Type B pancreatic cell (in vitro differentiated cells): ENCODE measurements at places on chromosomes 1 and 21.

DNA sequence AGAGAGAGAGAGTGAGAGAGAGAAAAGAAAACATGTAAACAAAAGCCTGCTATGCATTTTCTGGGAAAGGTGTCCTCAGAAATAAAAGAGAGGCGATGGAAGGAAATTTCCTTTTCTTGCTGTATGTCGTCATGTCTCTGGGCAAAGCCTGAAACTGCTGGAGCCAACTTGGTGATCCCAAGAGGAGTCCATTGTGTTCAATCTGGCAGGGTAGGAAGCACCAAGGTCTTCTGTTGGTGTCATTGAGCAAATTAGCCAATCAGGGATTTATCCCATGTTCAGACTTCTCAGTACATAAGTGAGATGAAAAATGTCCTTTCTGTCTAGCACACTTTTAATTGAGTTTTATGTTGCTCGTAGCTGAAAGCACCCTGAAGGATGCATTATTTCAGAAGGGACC, 260.0 kb upstream of the KAZN start:
- DNase-seq, result no peak

GRCh38 chr1:109927911-109928321, 17.3 kb downstream of the CSF1 start:
- DNase-seq, result no peak

DNA sequence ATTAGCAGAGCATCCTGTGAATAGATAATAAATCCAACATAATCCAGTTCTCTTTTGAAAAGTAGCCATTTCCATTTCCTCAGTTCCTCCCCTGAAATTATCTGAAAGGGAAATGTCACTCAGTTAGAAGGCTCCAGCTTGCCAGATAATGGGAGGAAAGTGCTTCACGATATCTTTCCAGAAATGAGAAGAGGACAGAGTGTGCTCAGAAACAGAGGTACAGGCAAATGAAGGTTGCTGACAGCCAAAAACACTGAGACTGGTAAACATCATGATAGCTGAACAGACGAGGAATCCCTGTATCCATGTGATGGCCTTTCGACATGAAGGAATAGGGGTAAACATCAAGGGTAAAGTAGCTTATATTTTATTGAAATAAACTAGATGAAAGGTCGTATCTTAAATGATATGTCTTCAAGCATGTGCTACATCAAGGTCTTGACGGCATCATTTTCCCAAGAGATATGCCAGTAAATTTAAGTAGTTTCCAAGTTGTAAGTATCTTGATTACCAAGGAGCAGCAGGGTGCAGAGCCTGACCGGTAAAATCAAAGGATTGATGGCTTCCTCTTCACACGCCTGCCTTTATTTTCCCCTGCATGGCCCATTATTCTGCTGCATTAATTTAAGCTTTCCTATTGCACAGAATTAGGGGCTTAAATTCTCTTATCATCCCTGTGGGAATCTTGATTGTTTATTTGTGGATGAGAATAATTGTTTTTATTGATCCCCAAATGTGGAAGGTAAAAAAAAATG, 244.3 kb upstream of the ST6GALNAC5 start:
- DNase-seq, result no peak

DNA sequence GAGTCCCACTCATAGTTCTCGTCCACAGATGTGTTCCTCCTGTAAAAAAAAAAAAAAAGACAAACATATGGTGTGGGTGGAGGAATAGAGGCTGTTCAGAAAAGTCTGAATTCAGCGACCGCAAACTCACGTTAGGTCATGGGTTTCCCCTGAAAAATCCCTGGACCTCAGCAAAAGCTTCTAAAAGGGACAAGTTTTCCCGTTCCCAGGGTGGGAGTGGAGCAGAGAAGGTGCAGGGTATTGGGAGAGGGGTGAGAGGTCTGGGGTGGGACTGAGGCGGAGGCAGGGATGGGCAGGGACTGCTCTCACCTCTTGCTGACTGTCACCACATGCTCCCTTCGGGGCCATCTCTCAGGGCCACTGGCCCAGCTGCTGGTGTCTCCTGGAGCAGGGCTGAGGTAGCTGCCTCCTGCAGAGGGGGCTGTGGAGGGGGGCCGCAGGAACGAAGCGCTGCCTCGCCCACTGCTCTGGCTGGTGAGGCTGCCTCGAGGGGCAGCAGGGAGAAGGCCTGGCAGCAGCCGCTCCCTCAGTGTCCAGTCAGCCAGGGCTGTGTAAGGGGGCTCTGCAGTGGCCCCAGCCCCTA, 2.6 kb upstream of the TAGLN2 start:
- no peak for DNase-seq

GRCh38 chr1:43600033-43601020, 49.6 kb upstream of the KDM4A start:
- DNase-seq, result no peak

GRCh38 chr1:68808351-68808750, 311.5 kb upstream of the DEPDC1 start:
- no peak for DNase-seq

- DNase-seq, result no peak
Measured at GRCh38 chr1:183686229-183686628, 33.1 kb upstream of the APOBEC4 start.

GRCh38 chr1:228830954-228831481, 95.7 kb downstream of the RHOU start:
- no peak for DNase-seq

DNA sequence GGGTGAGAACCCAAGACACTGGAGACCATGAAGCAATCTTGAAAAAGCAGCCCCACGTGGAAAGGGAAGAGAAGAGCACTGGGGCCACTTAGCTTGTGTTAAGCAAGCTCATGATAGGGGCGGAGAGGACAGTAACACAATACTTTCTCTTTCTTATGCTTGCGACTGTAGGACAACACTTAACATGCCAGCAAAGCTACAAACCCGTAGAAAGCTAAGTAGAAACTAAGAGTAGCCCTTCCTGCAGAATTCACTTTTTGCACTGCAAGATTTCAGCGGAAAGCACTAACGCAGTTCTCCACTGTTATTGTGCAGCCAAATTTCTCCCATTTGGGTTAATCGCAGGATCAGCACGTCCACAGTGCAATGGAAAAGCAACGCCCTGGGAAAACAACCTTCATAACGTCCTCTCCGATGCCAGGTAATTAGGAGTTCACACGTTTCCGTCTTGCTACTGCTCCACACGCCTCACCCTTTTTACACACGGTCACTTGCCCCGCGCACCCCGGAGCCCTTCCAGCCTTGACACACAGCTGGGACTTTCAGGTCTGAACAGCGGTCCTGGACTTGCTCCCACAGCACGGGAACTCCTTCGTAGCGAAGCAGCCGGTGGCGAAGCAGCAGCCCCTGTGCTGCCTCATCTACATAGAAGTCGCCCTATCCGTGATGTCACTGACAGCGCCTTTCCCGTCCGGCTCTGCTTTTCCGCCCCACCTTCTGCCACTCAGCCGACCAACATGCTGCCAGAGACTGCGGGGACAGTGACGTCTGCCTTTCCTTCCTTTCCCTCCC, 148.6 kb downstream of the PPIAL4G start:
- DNase-seq, result no peak

DNA sequence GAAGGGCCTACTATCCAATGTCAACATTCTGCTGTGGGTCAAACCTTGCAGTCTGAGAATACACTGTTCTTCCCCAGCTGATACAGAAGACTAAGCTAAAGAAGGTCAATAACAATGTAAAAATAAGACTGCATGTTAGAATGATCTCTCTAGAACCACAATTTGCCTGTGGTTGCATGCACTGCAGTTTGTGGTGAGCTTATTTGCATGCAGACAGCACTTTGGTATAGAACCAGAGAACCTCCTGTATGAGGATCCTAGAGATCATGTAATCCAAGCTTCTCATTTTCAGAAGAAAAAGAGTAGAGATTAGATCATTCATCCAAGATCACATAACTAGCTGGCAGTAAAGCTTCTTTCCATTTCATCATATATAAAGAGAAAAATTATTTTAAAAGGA, 15.8 kb downstream of the SYNJ1 start:
- no peak for DNase-seq

GRCh38 chr1:215543191-215543606, 23.9 kb upstream of the KCTD3 start:
- no peak for DNase-seq

DNA sequence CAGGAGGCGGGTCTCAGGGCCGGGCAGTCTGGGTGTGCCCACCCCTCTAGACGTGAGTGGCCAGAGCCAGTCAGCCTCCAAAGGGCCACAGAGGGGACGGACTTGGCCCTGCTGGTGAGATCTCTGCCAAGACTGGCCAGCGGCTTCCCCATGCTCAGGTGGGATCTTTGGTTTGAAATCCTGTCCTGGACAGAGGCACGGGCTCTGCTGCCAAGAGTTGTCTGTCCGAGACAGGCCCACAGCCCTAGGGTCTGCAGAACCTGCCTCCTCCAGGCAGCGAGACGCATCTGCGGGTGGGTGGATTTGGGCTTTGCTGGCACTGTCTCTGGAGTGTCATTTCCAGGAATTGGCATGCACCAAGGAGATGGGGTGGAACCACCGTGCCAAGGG, 44.3 kb upstream of the CCDC27 start:
- no peak for DNase-seq

DNA sequence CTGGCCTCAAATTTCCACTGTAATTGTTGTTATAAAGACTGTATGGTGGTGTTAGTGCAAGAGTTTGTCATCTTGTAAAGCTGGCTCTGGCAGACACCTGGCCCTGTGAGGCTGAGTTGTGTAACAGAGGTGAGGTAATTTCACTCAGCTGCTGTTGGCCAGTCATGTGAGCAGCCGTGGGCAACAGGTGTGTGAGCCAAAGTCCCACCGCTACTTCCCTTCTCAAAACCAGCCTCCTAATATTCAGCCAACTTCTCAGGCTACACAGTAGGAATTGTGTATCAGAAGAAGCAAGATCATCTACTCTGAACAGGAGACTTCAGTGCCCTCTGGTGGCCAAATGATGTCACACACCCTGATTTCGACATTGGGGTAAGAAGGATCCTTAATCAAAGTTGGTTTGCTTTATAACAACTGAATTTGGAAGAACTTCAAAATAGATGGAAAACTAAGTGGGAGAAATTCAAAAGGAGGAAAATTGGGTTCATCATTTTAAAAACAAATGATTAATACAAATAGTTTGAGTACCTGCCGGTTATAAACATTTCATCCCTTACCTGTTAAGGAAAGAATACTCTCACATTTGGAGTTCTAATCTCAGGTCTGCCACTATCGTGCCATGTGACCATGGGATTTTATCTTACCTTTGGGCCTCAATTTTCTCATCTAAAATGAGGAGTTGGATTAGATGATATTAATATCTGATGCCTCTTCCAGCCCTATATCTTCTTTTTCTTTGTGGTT, 2.6 kb upstream of the CREG1 start:
- DNase-seq, result peak; percentile 77
